ENCODE measurements at places on chromosomes 2 and 18.

- DNase-seq, result no peak
These were observed 67.9 kb upstream of the TAF1B start for GRCh38 chr2:9775351-9775750.

DNA sequence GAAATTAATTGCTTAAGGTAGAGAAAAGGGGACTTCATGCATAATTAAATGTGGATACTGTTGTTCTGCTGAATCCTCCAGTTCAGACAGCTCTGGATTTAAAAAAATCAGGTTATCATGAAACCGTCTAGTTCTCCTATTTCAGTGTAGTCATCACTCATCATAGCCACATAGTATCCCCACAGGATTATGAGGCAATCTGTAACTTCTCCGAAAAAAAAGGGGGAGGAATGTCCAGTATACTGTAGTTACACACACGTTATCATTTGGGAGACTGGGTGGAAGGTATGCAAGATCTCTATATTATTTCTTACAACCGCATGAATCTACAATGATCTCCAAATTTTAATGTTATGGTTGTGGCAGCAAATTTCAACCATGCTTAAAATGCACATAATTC lies 114.0 kb downstream of the HIBCH start:
- DNase-seq, result no peak

DNA sequence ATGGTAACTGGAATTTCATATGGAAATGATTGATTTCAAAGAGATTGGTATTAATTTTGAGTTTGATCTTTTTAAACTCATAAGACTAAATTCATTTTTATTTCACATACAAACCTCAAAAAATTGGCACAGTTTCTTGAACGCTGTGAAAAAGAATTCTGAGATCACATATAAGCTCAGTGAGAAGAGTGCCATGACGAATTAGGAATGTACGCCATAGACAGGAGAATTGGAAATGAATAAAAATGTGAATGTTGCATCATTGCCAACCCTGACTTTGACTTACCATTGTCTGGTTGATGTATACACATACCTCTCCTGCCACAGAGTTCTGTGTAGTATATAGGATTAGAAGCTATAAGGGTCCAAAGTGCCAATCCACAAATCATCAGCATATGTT lies 290.4 kb upstream of the ZC3H15 start:
- no peak for DNase-seq

DNA sequence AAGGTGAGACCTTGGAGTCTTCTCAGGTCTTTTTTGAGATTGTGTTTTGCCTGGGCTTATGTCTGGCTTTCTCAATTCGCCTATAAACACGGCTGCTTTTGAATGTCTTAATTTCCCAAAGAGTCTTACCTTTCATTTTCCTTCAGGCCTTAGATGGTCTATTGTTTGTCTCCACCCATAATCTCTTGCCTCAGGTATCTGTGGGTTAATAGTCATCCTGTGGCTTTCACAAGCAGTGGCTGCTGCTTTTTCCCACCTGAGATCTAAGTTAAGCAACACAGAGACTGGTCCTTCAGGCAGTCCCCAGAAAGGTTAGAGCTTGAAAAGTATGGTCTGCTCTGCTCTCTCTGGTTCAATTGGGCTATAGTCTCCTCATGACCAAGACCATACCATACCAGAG lies 275.3 kb downstream of the INSIG2 start:
- DNase-seq, result no peak

- DNase-seq, result no peak
These were observed 157.5 kb downstream of the MGAT5 start for GRCh38 chr2:134411279-134411827.

- DNase-seq, result no peak
These were observed 533.0 kb downstream of the TMX3 start for GRCh38 chr18:68181956-68182355.

- DNase-seq, result no peak
These were observed 237.4 kb upstream of the HS6ST1 start for GRCh38 chr2:128556089-128556488.

DNA sequence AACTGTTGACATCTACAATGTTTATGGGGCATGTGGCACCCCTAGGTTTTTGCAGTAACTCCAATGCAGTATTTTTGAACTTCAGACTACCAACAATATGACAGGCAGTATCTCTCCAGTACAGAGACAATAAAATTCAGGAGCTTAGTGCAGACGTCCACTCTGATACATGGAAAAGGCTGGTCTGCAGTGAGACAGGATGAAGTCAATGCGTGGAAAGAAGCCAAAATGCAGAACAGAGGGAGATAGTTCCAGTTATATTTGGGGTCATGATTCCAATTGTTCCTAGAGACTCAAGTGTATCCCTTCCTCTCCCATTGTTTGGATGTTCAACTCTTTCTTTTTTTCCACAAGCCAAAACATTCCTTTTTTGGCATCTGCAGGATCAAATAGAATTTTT lies 18.7 kb upstream of the SMAD2 start:
- DNase-seq, result no peak

DNA sequence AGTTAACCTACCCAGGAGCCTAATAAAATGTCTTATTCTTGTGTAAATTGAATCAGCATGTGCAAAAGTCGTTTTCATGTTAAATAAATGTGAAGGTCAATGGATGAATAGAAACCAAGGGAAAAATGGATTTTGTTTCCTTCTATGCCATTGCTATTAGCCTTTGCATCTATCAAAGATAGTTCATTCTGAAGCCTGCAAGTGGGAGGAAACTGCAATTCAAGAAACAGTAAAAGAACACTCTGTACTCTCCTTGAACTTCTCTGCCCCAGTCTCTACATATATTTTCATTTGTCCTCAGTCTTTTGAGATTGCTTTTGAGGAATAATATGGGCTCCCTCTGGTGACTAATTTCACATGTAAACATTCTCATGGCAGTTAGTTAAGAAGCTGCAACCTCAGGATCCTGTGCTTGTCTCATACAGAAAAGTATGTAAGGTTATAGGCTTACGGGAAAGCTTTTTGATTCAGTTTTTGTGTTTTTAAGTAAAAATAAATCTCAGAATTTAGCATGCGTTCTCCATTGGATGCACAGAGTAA lies 1590.0 kb upstream of the LRRTM1 start:
- DNase-seq, result no peak

GRCh38 chr2:206442833-206443734 lies at the start of gene ADAM23:
Gene ADAM23, plus strand, starts transcription at chr2:206443532. Its CDS starts 335 bp downstream, at chr2:206443867.
- peak; percentile 70 for DNase-seq

DNA sequence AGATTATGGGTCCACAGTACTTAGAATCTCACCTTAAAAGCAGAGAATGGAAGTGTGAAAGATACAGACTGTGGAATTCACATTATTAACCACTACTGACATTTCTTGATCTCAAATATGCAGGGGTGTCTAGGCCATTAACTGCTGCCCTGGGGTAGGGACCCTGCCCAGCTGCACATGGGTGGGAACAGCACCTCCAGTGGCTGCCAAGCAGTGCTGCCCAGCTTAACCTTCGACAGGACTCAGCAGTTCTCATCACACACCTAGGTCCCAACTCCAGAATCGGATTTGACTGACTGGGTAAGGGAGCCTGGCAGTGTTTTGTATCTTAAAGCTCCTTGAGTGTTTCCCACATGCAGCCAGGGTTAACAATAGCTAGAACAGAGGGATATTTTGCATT lies 14.9 kb downstream of the ERFE start:
- no peak for DNase-seq
